ENCODE measurements at places on chromosomes 12 and 14.
A peak's percentile ranks its signal among the peaks of the same experiment; 100 is the strongest.

DNA sequence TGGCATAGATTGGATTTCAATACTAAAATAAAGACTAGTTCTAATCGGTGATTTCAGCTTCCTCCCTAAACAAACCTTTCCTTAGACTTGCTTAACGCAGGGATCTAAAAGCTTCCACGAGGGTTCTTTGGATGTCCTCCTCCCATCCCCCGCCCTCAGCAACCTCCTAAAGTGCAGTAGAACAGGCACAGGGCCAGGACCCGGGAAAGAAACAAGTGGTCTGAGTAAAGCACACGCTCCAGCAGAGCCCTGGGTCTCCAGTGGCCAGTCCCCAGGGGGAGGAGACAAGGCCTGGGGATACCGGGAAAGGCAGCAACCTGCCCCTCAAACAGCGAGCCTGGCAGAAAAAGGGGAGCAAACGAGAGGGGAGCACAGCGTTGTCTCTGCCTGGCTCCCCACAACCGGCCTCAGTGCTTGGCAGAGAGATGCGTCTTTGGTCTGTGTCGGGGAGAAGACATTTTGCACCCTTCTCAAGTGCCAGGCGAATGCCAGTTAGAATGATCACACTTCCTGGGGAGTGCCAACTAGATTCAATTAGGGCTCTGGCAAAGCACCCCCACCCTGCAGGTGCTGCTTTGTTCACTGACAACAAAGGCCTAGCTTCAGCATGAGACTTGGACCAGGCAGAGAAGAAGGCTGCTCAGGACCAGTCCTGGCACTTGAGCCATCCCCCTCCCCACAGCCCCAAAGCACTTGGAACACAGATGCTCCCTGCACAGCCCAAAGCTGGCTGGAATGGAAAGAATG, 17.1 kb upstream of the SLC6A12 start:
- no peak for DNase-seq

- DNase-seq, result no peak
Observed at GRCh38 chr14:72315714-72316113, 383.5 kb downstream of the RGS6 start.

GRCh38 chr12:123923038-123923437, 49.6 kb downstream of the CCDC92 start:
- no peak for DNase-seq

DNA sequence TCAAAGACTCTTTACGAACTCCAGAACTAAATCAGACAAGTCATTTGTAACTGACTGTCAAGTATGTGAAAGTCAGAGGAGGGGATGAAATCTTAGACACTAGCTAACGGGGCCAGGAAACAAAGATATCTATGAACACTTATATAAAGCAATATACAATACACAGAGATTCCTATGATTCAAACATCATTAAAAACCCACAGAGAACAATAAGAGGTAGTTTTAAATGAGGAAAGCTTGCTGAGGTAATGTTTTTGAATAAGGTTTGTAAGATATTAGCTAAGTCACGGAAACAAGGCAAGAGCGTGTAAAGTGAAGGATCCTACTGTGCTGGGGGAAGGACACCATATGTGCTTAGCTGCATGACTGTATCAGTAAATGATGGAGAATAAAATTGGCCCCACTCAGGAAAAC, 36.7 kb downstream of the SAV1 start:
- DNase-seq, result no peak

DNA sequence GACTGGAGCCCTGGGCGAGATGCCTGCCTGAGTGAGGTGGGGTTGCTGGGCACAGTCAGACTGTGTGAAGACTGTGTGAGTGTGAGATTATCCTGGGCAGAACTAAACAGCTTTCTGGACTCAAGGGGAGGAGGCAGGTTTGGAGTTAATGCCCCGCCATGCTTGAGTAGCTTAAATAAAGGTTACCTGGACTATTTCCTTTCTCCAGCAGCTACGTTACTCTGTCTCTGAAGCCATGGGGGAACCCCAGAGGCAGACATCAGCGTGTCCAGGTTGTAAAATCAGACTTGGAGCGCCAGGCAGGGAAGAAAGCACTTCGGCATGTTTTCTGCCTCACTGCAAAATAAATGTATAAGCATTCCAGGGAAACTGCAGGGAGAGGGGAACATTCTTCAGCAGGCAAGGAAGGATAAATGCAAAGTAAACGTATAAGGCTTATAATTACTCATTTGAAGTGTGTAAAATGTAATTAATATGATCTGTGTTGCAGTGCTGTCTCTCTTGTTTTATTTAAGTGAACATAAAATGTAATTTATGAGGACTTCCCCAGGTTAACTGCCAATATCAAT, 129.7 kb downstream of the CHST11 start:
- no peak for DNase-seq

- no peak for DNase-seq
Observed at GRCh38 chr14:77612011-77612620, 4.3 kb downstream of the SPTLC2 start.

- no peak for DNase-seq
Observed at GRCh38 chr12:85662207-85662602, 174.0 kb downstream of the RASSF9 start.

DNA sequence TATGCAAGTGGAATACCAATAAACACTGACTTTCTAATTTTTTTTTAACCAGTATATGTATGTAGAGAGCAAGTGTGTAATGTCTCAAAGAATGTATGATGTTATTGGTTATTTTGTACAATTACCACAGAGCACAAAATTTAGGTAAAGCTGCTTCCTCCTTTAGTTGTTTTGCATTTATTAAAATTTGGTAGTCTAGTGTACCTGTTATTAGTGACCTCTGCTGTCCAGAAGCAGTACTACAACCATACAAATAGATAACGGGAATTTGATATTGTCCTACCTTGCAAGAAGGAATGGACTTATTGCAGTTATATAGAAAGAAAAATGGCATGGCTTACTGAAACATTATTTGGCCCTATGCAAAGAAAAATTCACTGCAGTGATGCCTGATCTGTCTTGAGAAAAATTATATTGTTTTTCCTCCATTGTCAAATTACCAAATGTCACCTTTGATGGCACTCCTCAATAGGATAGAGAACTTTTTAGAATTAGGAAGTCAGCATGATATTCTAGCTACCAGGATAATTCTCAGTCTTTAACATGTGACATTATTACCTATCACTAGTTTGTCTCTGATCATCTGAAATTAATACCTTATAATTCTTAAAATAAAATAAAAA, 153.9 kb upstream of the RMST start:
- DNase-seq, result peak; percentile 58

DNA sequence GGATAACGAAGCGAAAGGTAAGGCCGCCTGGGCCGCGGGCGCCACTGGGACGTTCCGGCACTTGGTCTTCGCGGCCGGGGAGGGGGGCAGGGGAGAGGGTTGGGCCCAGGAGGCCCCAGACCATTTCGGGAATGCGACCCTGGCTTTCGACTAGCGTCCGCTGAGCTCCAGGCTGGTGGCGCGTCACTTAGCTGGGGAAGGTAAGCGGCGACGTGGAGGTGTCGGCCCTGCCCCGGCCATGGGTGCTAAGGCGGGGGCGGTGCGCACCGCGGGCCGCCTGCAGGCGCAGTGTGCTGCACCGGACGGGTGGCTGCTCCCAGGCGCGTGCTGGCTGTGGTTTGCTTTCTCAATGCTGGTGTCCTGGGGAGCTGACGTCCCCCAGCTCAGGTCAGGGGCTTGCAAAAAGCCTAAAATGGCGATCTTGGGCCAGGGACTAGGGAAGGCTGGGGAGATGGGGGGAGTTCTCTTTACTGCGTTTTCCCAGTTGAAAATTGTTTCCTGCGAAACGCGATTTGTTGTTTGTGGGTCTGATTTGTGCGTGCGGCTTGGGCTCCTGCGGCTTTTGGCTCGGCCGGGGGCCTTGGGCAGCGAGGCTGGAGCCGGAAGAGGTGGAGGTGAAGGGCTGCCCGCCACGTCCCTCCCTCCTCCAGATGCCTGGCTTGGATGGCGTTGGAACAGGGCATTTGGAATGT, 1.2 kb downstream of the HOXC10 start:
- no peak for DNase-seq

DNA sequence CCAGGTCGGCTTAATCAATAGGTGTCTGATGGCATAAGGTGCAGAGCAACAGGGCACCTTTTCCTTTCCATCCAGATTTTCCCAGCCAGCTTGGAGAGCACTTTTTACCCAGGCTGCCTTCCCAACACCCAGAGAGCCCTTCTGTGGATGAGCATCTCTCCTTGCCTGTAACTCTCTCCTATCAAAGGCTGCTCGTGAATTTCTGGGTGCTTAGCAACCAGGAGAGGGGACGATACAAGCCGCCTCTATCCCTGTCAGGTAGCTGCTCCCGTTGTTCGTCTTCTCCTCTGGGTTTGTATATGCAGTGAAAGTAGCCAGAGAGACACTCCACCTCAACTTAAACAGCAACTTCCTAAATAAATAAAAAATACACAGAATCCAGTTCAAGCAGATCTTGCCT, 124.2 kb downstream of the CACNA1C start:
- DNase-seq, result no peak

- no peak for DNase-seq
Observed at GRCh38 chr12:92244036-92244435, 98.4 kb upstream of the BTG1 start.

DNA sequence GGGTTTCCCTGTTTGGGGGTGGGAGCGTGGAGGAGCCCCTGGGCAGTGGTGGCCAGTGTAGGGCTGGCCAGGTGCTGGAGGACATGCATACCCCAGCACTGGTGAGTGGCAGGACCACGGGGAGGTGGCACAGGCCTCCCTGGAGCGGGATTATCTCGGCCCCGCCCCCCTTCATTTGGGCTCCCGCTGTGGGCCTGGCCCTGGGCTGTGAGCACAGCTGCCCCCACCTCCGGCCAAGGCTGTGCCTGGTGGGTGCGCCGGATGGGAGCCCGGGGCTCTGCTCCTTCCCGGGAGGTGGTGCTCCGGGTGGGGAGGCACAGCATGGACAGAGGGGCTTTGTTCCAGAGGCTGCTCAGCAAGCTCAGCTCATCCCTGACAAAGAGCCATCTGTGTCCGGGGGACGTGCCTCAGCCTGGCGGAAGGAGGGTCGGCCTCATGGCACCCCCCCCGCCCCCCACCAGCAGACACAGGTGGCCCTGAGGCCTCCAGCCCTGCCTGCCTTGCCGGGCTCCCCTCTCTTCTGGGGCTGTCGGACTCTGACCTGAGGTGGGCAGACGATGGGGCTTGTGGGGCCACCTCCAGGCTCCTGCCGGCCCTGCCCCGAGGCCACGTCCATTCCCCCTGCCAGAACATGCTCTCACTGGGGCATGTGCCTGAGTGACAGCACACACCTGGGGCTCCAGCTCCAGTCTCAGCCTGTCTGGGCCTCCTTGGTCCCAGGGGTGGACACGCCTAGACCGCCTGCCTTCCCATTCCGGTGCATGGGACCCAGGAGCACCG, 8.4 kb downstream of the TEDC1 start:
- DNase-seq, result peak; percentile 12

Data from CD4-positive, alpha-beta T cell treated with Interleukin-1 beta for 1 hour (primary cell).